Left colon (tissue), 2 donors: ENCODE measurements at places on chromosomes 16 and 17. TPM values are rescaled to one million over a fixed set of nuclear protein-coding genes. Genes with fewer than 3 reads are reported as not detected.

The KRT12 gene
- total RNA-seq: 1.2 TPM

The BTBD17 gene
- 0.24 TPM for total RNA-seq

GRCh38 chr17:78172249-78173051 is 4.1 kb downstream of the SYNGR2 start:
- peak; percentile 92 for DNase-seq

GRCh38 chr17:78372841-78373240 is 5.6 kb upstream of the PGS1 start:
- no peak for DNase-seq
